ENCODE measurements at places on chromosomes 1 and 21.

DNA sequence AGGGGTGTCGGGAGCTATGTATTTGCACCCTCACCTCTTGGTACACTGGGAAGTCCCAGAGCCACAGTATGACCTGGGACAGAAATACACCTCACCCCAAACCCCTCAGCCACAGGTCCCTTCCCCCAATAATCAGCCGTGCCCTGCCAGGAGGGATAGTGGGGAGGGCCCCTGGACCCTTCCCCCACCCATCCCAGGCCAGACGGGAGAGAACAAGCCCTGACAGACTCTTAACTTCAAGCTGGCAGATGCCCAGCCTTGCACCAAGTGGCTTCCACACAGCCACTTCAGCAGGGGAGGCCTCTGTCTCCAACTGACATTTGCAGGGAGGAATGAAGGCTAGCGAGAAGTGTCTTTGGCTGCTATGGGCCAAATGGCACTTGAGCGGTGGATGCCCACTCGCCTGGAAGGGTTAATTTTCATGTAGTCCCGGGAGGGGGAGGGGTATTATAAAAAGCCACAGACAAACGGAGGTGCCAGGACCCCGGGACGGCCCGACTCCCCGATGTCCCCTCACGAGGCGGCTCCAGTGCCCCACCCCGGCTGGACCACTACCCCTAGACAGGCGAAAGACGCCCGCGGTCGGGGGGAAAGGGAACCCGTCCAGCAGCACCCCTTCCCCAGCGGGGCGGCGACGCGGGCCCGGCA lies 495 bp downstream of the SYNC start:
- DNase-seq, result no peak

DNA sequence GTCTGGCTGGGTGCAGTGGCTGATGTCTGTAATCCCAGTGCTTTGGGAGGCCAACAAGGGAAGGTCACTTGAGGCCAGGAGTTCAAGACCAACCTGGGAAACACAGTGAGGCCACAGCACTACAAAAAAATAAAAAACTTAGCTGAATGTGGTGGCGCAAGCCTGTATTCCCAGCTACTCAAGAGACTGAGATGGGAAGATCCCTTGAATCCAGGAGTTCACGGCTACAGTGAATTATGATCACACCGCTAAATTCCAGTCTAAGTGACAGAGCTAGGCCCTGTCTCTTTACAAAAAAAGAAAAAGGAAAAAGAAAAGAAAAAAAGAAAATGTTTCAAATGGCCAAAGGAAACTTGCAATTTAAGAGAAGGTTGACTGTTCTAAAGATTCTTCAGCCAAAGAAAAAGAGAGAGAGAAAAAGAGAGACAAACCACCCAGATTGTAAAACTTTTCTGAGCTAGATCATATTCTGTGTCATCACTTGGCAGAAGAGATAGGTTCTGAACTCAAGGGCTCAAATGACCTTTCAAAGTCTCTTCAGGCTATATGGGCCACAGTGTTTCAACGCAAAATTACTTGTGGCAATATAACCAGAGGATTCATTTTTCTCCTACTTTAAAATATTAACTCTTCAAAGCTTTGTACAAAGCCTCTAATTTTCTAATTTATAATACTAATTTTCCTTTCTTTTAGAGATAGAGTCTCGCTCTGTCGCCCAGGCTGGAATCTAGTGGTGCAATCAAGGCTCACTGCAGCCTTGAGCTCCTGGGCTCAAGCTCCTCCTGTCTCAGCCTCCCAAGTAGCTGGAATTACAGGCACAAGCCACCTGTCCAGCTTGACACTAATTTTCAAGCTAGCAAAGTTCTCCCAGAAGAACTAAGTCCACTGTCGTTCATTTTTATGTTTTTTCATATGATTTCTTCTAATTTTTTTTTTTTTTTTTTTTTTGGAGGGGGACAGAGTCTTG lies 20.5 kb downstream of the ARID4B start:
- DNase-seq, result no peak

DNA sequence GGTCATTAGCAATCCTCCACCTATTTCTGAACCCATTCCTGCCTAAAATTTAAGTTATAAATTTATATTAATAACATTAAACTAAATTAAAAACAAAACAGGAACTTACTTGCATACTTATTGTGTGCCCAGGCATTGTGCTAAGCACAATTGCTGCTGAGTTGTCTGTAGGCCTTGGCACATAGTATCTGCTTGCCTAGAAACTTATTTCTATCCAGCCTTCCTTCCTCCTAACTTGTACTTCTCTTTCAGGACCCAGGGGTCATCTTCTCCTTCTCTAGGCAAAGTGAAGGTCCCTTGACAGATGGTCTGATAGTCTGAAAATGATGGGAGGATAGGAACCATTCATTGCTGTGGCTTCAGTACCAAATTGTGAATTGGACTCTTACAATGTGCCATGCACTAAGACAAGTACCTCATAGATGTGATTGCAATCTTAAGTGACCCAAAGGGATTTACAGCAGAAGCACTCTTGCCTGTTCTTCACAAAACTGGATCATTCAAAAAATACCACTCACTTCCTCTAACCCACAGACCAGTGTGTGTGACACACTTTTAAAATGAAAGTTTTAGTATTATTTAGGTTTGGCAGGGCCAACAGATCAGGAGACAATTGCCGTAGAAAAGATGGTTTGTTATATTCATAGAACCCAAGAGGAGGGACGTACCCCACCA lies 10.3 kb upstream of the CD101 start:
- DNase-seq, result no peak

DNA sequence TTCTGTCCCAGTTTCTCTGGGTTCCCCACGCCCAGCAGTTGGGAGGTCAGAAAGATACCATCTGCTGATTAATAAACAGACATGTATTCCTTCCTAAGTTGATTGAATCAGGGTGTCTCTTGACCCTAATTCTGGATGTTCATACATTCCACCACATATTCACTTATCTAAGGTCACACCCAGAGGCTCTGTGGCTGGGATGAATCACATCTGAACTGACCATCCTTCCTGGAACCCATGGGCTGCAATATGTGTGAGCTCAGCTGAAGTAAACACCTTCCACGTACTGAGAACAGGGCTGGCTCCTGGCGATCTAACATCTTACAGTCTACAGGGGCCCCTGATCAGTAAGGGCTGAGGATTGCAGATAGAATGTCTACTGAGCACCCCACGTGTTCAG lies 20.5 kb upstream of the TRABD2B start:
- no peak for DNase-seq

- no peak for DNase-seq
These were observed 216.0 kb downstream of the DYRK1A start for GRCh38 chr21:37582590-37582989.

DNA sequence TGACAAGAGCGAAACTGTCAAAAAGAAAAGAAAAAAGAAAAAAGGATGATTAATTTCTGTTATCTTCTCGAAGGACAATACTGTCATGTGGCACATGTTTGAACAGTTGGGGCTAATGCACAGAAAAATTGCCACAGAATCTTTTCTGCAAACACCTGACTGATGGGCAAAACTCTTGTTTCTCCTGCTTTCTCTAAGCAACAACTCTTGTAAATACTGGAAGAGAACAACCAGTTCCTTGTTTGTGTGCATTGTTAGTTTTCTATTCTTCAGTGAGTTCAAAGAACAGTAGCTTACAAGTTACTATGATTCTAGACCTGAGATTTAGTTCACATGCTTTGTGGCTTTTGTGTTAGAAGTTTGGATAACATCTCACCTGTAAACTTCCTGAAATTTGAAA lies 60.7 kb downstream of the CDC14A start:
- no peak for DNase-seq

DNA sequence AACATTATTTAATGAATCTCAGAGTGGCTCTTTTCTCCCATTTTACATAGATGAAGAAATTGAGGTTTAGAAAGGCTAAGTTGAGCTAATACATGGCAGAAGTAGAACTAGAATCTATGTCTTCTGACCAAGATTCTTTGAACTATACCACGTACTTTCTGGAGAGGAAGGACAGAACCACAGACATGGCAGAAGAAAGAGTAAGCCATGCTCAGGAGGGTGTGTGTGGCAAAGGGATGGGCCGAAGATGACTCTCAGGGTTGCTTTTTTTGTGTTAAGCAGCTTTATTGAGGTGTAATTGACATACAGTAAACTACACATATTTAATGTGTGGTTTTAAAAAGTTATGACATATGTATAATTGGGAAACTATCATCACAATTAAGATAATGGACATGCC lies 69.5 kb downstream of the PEX14 start:
- DNase-seq, result no peak

- no peak for DNase-seq
These were observed 62.8 kb upstream of the NGF start for GRCh38 chr1:115400891-115401290.

DNA sequence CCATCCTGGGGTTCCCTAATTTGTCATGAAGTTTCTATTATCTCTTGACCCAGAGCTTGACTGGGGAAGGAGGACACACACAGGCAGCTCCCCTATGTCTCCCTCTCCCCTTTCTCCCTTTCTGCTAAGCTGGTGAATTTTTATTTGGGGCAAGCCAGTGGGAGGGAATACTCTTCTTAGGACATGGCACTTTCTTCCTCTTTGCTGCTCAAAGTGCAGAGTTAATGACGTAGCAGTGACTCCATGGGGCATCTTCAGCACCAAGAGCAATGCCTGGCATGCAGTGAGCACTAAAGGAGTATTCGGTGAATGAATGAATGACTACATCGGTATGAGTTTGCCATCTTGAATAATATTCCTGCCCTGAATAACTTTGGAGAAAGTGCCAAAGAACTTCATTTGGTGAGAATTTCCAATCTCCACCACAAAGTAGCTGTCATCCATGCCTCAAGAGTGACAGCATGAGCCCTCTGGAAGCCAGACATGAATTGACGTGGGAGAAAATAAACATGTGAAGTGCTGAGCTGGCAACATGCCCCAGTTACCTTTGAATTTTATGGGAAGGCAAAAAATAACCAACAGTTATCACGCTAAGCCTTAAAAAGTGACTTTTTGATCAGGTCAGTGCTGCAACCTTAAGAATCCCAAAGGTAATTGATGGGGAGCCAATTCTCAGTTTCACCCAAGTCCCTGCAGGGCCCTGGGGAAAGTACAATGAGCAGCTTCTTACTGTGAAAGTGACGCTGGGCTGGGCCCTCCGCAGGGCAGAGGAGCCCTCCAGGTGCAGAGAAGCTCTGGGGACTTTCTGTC lies 22.1 kb upstream of the ATF3 start:
- DNase-seq, result no peak

DNA sequence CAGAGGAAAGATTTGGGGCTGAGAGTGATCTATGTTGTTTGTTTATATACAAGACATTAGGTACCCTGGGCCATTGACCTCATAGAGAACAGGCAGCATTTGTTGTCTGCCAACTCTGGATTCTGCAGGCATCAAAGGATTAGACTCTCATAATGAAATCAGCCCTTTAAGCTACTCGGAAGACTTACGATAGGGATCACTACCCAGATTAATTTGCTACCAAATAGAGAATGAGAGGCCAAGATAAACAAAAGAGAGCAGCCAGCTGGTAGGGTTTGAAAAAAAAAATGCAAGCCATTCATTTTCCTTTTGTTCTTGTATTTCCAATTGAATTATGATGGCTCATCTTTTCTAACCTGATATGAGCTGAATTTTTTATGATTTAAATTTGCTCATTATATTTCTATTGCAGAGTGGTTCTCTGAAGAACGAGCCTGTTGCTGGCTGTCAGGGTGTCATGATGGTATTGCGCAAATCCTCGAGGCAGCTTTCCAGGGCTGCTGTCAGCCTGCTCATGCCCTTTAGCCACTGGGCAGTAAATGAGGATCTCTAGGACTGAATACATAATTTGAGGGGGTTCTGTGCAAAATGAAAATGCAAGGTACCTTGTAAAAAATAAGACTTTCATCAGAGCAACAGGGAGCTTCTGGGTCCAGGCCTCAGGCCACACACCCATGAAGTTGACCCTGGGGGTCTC lies 116.4 kb upstream of the KCNJ15 start:
- DNase-seq, result no peak

DNA sequence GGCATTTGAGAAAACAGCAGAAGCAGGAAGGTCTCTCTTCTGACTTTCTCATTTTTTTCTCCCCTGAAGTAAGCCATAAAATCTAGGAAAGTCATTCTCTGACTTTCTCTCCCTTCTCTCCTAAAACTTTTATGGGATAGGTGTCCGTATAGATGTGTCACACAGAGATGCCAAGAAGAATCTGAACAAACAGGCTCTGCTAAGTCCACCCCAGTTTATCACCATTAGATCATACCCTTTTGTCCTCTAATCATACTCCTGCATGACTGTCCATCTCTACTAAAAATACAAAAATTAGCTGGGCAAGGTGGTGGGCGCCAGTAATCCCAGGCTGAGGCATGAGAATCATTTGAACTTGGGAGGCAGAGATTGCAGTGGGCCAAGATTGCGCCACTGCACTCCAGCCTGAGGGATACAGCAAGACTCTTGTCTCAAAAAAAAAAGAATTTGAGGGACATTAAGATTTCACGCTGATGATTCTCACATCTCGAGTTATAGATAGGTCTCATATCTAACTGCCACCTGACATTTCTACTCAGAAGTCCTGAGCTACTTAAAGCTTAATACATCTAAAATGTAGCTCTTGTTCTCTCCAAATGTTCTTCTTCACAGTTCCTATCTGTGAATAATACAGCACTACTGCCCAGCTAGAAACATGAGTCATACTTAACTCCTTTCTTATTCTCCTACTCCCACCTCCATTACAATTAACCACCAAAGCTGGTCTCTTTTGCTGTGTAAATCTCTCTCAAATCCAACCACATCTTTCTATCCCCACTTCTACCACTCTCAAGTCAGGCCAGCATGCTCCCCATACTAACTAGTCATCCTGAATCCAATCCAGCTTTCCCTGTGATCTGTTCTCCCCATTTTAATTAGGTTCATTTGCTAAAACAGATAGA lies 47.7 kb downstream of the ZNF644 start:
- DNase-seq, result peak; percentile 73

DNA sequence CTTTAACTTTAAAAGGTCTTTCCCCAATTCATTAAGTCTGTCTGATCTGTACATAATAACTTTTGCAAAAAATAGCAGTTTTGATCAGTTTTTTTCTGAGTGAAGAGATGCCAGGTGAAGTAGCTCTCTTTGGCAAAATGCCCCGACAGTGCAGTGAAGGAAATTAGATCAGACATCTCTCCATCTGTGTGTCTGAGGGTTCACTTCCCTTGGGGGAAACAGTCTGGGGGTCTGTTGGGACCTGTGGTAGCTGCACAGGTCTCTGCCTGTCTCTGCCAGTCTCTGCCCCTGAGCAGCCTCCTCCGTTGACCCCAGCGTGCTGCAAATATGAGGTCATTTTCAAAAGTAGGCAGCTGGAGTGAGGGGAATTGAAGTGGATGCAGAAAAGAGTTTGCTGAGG lies 54.5 kb downstream of the TBCE start:
- no peak for DNase-seq

GRCh38 chr1:182015360-182015759 lies 46.2 kb downstream of the ZNF648 start:
- no peak for DNase-seq

DNA sequence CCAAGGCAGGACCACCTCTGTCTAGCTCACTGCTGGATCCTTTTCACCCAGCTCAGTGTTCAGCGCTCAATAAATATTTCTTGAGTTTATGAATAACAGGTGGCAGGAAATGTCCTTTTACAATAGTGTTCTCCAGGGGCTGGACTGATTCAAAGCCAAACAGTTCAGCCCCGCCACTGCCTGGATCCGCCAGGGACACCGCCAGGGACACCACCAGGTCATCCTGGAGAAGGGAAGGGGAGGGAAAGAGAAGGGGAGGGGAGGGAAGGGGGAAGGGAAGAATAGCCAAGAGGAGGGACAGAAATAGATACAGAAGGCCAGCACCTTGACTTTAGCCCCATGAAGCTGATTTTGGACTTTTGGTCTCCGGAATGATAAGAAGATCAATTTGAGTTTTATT lies 255.6 kb downstream of the GRIK3 start:
- DNase-seq, result no peak

All from NT2/D1 (cell line).